ENCODE measurements at places on chromosomes 2 and 18.

GRCh38 chr2:86087936-86088850 lies 17.5 kb downstream of the POLR1A start:
- DNase-seq: no peak

GRCh38 chr2:127733816-127734537 lies 32.7 kb downstream of the SFT2D3 start:
- no peak for DNase-seq

DNA sequence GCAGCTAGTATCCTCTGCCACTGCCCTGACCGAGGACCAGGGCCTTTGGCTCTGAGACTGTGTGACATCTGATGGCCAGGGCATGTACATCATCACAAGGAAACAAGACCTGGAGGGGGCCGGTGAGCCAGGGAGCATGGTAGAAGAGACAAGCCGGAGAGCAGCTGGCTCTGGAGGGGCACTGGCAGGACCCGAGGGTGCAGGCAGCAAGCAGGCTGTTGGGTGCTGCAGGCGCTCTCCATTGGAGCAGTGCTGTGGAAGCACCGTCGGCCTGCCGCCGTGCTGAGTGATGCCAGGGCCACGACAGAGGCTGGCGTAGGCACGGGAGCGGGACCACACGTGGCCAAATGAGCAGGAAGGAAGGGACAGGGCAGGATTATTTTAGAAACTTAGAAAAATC lies 335.2 kb downstream of the GBX2 start:
- DNase-seq: no peak

- DNase-seq: no peak
Measured at GRCh38 chr2:204299766-204300165, 245.5 kb upstream of the PARD3B start.

DNA sequence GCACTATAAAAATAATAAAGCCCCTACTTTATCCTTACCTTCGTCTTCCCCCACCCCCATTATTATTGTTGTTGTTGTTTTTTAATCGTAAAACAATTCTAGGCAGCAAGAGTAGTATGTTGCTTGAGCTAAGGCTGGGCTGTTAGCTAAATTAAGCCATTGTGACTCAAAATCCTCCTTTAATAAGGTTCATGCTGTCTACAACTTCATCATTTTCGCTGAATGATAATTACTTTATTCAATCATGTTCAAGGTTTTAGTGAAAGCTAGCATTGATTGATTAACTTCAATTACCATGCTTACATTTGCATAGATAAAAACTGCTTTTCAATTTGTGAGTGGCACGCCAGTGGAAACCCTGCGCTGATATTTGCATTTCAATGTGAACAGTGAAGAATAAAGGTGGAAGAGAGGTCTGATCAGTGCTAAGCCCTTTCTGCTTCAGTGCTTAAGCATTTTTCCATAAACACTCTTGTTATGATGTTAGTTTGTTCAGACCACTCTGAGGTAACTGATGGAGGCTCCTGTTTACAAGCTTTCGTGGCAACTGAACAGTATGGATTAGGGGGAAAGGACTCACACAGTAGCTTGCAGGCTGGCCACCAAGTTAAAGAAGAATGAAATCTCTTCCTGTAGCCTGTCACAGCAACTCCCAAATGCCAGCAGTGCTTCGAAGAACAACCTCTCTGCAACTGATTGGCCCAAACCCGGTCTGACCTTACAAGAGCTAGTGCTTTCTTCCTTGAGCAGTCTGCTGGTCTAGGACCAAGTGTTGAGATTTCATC lies 156.8 kb downstream of the GPD2 start:
- DNase-seq: no peak

- no peak for DNase-seq
Measured at GRCh38 chr2:41909584-41909983, 138.2 kb upstream of the PKDCC start.

DNA sequence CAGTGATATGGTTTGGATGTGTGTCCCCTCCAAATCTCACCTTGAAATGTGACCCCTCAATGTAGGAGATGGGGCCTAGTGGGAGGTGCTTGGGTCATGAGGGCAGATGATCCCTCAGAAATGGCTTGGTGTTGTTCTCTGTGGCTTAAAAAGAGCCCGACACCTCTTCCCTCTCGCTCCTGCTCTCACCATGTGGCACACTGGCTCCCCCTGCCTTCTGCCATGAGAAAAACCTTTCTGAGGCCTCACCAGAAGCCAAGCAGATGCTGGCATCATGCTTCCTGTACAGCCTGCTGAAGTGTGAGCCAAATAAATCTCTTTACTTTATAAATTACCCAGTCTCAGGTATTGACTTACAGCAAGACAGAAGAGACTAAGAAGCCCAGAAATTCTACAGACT lies 357.1 kb downstream of the NRXN1 start:
- DNase-seq: peak; percentile 5

GRCh38 chr2:197383825-197384224 lies 51.0 kb downstream of the SF3B1 start:
- DNase-seq: no peak

DNA sequence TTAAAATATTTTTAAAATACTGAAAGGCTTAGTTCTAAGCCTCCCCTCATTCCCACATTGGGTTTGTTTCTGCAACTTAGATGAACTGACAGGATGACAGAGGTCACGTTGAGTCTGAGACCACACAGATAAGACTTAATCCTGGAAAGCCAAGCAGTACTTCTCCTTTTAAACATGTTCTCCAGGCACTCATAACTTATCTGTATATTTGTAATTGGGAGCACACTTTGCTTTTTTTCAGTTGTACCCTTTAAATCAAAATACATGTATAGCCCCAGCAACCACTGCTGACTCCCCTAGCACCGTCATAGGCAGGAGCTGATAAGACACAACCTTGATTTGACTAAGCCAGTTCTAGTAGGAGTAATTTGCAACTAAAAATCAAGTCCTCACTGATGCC lies 394.8 kb downstream of the PID1 start:
- DNase-seq: no peak

- DNase-seq: peak; percentile 99
Measured at GRCh38 chr2:197499594-197500502, at the start of the genes HSPD1 and HSPE1. Gene HSPD1 (minus strand): TSS chr2:197499840. CDS start chr2:197498848, 992 bp downstream. Gene HSPE1 (plus strand): TSS chr2:197500379. CDS start chr2:197500437, 58 bp downstream.

DNA sequence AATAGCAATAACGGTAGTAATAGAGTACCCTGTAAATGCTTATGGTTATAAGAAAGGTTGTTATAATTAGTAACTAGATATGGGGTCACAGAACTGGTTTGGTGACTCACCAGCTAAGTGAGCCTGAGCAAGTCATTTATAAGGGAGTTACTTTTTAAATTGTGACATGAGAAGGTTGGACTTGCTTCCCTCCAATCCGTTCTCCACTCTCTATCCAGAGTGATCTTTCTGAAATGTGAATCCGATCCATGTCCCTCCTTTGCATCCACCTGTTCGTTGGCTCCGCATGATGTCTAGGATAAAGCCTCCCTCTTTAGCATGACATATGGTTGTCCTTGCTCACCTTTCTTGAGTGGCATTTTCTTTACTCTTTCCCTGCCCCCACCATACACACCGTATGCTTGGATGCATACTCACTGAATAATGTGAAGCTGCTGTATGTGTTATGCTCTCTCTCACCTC lies 83.1 kb downstream of the CDC42EP3 start:
- DNase-seq: peak; percentile 42

GRCh38 chr18:74501386-74501785 lies 5.2 kb downstream of the CNDP2 start:
- DNase-seq: peak; percentile 4

GRCh38 chr2:10097352-10098148 lies 17.3 kb upstream of the CYS1 start:
- peak; percentile 39 for DNase-seq

GRCh38 chr2:18209934-18210639 lies 331.6 kb downstream of the KCNS3 start:
- DNase-seq: no peak

- DNase-seq: no peak
Measured at GRCh38 chr2:177175917-177176668, 36.5 kb upstream of the HNRNPA3 start.

GRCh38 chr18:23900994-23901393 lies 113.6 kb upstream of the TTC39C start:
- DNase-seq: no peak

DNA sequence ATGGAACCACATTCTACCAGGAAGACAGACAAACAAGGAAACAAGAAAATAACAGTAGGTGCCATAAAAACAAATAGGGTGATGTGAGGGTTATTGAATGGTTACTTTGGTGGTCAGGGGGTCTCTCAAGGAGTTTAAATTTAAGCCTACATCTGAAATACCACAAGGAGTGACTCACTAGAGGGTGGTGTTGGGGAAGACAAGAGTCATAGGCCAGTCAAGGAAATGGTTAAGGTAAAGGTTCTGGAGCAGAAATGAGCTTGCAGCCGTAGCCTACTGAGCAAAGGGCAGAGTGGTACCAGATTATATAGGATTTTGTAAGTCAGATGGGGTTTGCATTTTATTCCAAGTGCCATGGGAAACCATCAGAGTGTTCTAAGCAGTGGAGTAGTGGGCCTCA lies 135.6 kb upstream of the DAPL1 start:
- no peak for DNase-seq

DNA sequence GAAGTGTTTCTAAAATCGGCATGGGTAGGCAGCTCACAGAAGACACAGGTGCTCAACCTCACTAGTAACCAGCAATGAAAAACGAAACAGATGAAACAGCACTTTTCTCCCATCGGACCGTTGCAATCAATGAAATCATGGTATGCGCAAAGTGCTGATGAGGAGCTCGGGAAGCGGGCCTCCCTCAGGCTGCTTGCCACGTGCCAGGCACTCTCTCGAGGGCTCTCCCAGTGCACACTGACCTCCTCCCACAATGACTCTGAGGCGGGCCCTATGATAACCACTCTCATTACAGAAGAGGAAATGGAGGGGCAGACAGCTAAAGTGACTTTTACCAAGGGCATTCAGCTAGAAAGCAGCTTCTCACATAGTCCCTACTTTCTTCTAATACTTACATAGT lies 3.8 kb upstream of the ANKRD23 start:
- DNase-seq: no peak

GRCh38 chr2:75277111-75277510 lies 77.8 kb upstream of the TACR1 start:
- DNase-seq: no peak

GRCh38 chr2:100959225-100959880 lies 42.7 kb upstream of the RPL31 start:
- DNase-seq: no peak

- no peak for DNase-seq
Measured at GRCh38 chr18:35611518-35611917, 30.0 kb downstream of the GALNT1 start.

GRCh38 chr2:6392966-6393365 lies 472.7 kb downstream of the CMPK2 start:
- DNase-seq: no peak

GRCh38 chr2:234661849-234662248 lies 165.0 kb upstream of the ARL4C start:
- DNase-seq: no peak
